ENCODE measurements at places on chromosomes 5 and 9.

DNA sequence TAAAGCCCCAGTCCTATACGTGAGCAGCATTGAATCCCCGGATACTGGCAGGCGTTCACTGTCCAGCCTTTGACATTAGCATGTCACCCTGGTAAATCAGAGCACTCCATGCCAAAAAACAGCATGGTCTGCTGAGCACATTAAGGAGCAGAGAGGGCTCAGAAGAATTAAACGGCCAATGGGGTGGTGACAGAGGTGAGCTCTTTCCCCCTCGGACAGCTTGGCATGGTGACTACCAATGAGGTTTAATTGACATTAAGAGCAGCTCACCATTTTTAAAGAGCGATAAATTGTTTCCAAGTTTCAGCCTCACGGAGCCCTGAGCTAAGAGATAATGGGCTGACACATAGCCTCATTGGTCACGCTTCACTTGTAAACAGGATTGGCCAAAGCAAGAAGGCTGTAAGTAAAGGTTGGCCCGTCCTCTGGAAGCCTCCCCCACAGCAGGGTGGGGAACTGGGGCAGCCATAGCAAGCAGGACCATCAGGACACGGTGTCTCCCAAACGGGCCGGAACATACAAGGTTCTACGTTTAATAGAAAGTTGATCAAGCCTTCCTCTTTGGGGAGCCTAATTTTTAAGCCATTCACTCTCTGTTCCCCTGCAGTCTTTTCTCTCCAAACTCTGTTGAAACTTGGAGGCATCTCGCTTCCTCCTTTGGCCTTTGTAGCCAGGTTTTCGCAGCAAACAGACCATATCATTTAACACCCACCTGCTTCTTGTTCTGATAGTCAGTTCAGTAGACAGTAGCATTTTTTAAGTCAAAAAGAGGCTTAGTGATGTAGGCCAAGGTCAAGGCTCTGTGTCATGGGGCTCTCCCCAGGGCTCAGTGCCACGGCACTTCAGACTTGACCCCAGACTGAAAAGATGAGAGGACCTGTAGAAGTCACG, 25.9 kb downstream of the QRFP start:
- no peak for DNase-seq

DNA sequence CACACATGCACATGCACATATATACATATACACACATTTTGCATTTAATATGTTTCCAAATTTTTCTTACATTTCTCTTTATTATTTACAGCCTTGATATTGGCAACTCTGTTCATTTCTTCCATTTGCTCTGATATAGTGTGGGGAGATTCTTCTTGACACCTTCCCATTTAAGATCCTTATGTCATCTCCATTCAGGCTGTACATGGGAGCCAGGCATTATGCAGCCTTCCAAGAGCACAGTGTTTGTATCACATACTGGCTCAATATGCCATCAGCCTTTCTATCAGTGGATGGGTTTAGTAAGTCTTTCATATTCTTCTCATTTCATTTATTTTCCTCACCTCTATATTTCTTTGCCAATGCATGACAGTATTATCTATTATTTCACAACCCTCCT, 372.3 kb upstream of the FTMT start:
- no peak for DNase-seq

- peak; percentile 13 for DNase-seq
Observed at GRCh38 chr5:142748568-142749249, 21.5 kb upstream of the ARHGAP26 start.

GRCh38 chr9:132319421-132320110, 35.2 kb downstream of the SETX start:
- DNase-seq = no peak

GRCh38 chr9:112299514-112299913, 33.9 kb downstream of the PTBP3 start:
- DNase-seq = no peak

- no peak for DNase-seq
Observed at GRCh38 chr5:134020188-134020587, 15.4 kb upstream of the VDAC1 start.

GRCh38 chr5:106523852-106524251, 1146.9 kb downstream of the EFNA5 start:
- no peak for DNase-seq

DNA sequence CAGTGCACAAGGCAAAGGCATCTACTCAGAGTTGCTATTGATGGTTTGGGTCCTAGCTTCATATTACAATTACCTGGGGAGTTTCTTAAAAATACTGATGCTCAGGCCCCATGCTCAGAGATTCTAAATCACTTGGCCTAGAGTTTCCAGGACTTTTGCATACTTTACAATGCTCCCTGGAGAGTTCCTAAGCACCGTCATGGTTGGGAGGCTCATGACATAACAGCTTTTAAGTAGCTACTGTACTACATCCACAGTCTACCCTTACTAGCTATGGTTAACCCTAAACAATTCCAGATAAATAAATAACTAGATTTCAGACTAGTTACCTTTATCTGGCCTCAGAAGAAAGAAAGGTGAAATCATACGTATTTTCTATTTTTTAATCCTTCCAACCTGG, 414.4 kb downstream of the PDE4D start:
- no peak for DNase-seq

GRCh38 chr5:109655841-109656240, 33.9 kb upstream of the MAN2A1 start:
- DNase-seq = no peak

- no peak for DNase-seq
Observed at GRCh38 chr5:30894811-30895210, 298.7 kb upstream of the CDH6 start.

GRCh38 chr5:176732736-176733405, 77.5 kb upstream of the UNC5A start:
- DNase-seq = no peak

DNA sequence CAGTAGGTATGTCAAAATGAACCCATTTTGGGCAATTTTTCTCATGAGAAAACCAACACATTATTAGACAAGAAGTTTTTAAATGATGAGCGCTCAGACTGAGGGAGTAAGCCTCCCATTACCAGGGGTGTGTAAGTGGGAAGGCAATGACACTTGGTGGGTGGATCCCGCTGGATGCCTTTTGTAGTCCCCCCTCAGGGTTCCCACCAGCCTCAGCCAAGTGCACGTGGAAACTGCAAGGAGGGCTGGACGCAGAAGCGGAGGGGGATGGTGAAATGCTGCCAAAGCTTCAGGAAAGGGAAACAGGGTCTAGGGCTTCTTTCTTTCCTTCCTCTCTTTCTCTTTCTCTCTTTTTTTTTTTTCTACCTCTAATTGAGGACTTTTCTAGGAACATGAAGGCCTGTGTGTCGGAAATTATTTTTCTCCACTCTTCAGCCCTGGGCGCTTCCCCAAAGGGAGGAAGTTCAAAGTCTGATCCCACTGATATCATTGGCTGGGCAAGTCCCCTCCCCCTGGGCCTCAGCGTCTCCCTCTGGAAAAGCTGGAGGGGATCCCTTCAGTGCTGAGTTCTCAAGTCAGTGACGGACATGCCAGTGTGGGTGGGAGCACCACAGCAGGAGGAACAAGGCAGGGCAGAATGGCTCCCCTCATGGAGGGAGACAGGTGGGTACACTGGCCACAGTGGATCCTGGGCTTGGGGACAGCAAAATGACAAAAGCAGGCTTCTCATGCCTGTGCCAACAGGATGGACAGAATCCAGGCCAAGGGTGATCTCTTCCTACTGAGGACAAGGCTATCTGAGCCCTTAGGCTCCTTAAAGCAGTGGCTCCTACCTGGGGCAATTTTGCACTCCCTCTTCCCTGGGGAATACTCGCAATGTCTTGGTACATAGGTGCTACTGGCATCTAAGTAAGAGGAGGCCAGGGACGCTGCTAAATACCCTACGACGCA, 23.9 kb upstream of the SLC25A51 start:
- no peak for DNase-seq

GRCh38 chr9:92171822-92172221, 56.6 kb upstream of the SPTLC1 start:
- DNase-seq = no peak

DNA sequence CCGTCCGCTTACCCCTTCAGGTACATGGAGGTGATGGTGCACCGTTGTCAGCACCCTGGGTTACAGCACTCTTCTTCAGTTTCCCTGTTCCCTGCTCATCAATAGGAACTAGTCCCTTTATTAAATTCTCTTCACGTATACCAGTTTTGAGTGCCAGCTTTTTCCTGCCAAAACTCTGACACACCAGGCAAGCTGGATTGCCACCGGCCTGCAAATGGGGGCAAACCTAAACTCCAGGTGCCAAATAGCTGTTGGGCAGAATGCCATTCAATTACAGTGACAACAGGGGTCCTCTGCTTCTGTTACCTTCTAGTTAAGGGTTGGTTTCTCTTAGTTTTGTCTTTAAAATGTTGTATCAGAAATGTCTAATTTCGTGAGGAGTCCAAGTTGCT, 400.4 kb downstream of the OSTF1 start:
- no peak for DNase-seq

DNA sequence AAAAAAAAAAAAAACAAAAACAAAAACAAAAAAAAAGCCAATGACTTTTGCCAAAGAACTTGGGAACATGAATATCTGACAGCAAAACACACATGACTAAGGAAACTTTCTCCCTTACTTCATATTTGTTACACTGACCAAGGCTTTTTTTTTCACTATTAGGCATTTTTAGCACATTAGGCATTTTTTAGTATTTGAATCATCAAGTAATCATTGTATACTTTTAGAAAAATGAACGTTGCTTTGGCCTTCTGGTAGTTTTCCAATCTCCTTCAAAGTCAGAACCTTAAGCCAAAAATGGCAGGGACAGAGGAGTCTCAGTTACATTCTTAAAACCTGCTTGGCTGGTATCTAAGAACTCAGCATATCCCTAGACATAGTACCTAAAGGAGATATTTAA, 19.3 kb downstream of the NREP start:
- no peak for DNase-seq

DNA sequence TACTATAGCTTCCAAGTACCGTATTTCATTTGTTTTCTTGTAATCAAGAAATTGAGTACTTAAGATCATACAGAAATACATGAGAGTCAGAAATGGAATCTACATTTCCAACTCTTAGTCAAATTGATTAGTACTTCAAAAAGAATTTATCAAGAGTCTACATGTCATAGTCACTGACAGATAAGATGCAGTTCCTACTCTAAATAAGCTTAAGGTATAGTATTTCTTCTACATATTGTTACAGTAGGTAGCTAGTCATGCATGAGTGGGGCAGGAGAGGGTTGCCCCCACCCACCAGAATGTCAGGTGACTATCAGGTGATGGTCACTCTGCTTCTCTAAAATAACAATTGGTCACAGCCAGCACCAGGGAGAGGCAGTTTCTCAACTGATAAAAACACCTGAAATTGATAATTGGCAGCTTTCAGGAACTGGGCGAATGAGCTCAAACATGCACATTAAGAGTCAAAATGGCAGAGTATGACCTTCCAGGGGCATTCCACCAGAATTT, 2.9 kb downstream of the BAAT start:
- DNase-seq = no peak

DNA sequence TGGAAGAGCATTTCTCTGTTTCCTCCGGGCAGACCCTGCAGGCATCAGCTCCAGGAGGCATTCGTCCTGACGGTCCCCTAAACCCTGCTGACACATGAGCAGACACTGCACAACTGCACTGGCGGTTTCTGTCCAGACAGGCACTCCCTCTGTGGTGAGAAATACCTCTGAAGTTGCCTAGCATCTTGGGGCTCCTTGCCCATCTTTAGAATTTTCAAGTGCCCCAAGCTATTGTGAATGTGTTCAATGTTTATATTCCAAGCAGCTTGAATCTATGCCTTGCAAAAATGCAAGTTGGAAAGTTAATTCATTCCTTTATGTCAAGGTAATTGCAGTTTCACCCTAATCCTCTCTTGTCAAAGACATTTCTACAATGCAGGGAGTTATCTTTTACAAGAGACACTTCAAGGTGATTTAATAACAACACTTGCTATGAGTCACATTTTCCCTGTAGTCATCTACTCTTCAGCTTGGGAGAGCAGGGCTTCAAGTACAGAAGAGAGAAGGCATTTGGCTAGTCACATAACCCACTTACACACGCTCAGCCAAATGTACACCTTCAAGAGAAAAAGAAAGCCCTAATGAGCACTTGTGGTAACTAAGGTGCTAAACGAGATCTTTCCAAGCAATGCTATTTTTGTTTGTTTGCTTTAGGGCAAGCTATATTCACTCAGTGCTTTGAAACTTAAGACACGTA, 302.5 kb downstream of the MLLT3 start:
- DNase-seq = no peak

- no peak for DNase-seq
Observed at GRCh38 chr5:149195337-149195887, 54.1 kb downstream of the ABLIM3 start.

DNA sequence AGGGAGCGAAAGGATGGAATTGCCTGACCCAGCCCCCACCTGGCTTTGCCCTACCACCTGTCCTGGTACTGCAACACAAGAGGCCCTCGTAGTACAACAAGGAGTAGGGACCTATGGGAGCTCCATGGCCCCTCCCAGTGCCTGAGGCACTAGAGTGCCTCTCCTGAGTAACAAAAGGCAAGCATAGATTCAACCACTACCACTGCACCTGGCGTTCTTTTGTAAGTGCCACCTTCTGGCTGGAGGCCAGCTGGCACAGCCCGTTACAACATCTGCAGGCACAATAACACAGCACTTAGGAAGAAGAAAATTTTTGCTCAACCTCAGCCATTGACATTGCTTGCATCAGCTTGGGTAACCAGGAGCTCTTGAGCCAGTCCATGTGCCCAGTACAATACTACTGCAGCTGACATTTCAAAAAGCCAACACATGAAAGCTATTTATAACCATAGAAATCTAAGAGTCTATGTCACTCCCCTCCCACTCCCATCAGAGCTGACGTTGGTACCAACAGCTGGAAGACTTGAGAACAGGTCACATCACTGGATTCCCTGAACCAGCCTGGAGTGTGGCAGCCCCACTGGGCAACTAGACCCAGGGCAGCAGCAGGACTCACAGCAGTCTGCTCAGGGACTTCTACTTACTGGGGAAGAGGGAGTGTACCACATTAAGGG, 17.7 kb upstream of the FAM174A start:
- no peak for DNase-seq

DNA sequence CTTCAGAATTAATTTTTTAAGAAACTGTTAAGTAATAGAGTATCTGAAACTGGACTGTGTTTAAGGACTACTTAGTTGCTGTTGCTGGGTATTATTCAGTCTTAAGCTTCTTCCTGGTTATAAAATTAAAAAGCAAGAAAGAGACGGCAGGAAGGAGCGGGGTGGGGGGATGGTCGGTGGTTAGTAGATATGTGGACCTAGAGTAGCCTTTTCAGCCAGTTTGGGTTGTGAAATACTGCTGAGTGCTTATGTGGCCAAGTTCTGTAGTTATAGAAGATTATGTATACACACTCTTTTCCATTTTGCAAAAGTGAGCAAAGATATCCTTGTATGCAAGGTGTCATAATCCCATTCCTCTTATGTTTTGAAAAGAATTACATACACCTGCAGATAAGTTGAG, 28.5 kb downstream of the TRIO start:
- no peak for DNase-seq
